ENCODE measurements at places on chromosomes 2 and 18.

DNA sequence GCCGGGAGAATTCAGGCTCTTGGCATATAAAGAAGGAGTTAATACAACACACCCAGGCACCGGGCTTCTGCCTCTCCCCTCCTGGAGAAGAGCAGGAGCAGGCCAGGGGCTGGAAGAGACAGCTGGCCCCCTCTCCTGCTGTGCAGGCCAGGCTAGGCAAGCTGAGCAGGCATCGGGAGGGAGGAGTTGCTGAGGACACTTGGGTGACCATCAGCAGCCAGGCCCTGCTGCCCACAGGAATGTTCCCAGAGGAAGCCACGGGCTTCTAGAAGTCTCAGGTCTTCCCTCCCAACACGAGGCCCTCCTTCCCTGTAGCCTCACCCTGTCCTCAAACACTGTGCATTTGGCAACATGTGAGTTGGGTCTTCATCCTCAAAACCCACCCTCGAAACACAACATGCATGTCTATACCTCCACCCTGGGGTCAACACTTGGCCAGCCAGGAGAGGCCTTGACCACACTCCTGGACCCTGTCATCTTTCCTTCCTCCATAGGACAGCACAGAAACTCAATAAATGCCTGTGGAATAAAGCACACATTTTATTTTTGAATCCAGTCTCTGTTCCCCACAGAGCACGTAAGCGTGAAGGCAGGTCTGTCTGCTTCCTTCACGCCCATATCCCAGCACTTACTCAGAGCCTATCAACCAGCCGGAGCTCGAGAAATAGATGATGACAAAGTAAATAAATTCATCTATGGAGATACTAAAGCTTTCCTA is 433.8 kb upstream of the ID2 start:
- no peak for DNase-seq

GRCh38 chr18:50659091-50660003 is 99.5 kb downstream of the MAPK4 start:
- peak; percentile 13 for DNase-seq

DNA sequence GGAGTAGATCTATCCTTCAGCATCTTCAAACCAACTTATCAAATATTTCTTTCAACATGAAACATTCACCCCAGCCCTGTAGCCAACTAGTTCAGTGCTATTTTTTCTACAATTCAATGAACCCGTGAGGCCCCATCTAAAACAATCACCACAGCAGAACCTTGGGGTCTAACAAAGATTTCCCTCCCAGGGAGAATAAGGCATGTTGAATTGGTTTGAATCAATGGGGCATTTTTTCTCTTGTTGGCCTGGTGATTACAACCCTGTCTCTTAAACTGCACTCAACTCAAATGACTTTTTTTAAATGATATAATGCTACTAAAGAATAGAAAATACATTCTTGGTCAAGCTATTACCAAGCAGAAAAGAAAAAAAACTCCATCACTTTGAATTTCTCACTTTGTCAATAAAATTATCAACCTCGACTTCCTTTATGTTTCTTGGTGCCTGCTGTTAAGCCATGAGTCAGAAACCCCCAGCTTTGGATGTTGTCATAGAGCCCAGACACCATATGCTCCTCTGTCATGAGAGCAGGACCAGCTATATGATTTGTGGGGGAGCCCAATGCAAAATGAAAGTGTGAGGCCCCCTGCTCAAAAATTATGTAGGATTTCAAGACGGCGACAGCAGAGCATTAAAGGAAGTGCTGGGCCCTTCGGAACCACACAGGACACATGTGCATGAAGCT is 282.4 kb downstream of the MEIS1 start:
- DNase-seq: no peak

DNA sequence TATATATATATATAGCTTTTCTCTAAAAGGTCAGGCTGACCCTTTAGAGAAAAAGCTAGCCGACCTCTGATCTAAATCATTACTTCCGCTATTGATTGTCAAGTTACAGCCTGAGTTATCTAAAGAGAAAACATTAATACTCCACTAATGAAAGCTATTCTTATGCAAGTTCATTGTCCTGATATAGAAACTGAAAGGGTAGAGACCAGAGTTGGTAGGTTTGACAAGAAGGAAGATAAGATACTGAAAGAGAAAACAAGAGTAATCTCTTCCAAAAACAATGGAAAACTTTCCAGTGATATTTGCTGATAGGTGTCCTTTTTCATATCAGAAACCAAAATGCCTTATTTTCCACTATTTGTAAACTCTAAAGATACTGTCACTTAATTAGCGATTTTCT is 62.8 kb upstream of the SLC39A10 start:
- no peak for DNase-seq

DNA sequence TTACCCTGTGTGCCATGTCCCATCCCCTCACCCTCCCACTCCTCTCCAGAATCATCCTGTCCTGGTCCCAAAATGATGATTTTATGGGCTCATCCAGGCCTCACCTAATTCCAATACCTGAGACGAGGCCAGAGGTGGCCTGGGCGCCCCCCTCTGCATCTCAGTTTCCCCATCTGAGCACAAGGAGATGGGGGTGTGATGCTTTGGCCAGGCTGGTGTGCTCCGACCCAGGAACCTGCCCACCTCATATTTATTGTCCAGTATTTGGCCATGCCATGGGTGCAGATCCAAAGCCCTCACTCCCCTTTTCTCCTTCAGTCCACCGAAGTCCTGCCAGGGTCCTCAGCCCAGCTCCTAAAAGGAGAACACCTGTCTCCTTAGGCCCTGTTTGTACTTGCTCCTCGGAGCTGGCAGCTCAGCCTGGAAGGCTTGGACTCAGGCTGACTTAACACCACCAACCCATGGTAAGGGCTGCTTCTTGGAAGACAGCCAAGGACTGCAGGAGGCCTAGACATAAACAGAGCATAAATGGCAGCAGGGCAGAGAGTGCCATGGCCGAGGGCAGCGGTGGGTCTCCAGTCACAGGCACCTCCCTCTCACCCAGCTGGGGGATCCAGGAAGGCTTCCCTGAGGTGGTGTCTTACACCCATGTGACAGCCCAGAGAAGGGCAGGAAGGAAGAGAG is 3.6 kb downstream of the TEX51 start:
- DNase-seq: no peak

- DNase-seq: no peak
These were observed 11.3 kb downstream of the APOB start for GRCh38 chr2:21032338-21033236.

DNA sequence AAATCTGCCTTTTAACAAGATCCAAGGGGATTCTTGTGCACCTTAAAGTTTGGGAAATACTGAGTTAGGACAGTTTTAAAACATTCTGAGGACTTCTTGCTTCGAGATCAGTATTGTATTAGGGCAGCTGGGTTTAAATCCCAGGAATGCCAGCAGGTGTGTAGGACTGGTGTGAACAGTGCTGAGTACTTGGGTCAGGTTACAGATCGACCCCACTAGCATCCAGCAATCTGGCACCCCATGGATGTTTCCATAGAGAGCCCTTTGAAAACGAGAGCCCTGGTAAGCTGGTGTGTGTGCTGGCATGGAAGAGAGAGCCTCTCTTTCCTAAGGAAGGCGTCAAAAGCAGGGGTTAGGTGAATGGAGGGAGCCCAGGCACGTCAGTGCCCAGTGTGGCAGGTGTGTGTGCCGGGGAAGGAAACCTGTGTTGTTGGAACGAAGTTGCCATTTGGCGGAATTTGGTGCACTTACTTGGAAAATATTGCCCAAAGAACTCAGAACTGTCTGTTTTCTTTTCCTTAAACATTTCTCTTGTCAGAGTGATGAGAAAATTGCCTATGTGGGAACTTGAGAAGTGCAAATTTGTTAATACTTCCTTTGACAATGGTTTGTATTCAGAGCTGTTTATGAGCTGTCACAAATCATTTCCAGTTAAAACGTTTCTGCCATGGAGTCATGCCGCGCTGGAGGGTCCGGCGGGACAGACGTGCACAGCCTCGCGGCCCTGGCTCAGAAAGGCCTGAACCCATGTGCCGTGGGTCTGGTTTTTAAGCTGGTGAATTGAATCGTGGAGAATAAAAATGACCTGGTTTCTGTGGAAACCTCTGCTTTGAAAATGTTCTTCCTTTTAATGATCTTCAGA is 38.1 kb downstream of the LDLRAD4 start:
- DNase-seq: no peak

DNA sequence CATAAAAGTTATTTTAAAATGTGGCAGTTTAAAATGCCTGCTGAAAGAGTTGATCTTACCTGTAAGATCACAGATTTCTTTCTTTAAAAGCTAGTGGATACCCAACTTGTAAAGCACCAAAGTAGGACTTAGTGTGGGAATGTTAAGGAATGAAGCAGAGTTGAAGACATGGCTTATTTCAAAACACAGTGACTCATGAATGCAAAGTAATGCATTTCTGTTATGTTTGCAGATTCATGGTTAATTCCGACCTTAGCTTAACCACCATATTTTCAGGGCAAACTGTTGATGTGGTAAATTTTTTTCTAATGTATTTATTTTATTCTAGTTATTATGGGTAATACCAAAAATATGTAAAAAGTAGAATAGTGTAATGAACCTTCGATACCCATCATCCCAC is 206.8 kb upstream of the FOSL2 start:
- DNase-seq: no peak

GRCh38 chr2:234425639-234426603 is 71.0 kb downstream of the ARL4C start:
- DNase-seq: no peak

GRCh38 chr18:50569930-50570329 is 10.0 kb downstream of the MAPK4 start:
- no peak for DNase-seq

- DNase-seq: no peak
These were observed 24.8 kb upstream of the TUBB6 start for GRCh38 chr18:12283256-12283655.
